Upper lobe of left lung (tissue), 6 donors: ENCODE measurements at places on chromosomes 16 and 17.

DNA sequence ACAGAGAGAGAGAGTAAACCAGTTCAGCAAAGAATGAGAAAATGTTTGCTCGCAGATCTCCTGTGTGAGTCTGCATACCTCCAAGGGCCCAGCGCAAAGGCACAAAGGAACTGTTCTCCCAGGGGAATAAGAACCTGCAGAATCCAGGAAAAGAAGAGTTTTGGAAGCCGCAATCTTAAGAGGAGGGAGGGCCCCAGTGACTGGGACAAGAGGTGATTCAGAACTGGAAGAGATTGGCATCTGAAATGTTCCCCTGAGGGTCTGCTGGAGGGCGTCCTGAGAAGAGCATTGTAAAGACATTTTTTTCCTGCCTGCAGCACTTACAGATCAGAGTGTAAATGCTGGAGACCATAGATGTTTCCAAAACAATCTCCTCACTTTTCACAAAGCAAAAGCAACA lies 6.1 kb downstream of the ATMIN start:
- DNase-seq: no peak

GRCh38 chr17:20190605-20191004 lies 181.4 kb downstream of the SPECC1 start:
- DNase-seq: no peak

- no peak for DNase-seq
Observed at GRCh38 chr16:89690392-89690901, 4.0 kb downstream of the CDK10 start.

DNA sequence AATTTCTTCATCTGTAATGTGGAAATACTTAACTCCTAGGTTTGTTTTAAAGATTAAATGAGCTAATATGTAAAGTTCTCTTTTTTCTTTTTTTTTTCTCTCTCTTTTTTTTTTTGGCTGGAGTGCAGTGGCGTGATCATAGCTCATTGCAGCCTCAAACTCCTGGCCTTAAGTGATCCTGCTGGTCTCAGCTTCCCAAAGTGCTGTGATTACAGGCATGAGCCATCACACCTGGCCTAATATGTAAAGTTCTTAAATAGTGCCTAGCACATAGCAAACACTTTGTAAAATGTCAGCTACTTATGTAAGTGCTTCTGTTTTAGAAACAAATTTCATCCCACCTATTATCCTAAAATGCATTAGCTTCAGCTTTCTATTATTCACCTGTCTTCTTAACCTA lies 40.0 kb downstream of the TMC6 start:
- no peak for DNase-seq

DNA sequence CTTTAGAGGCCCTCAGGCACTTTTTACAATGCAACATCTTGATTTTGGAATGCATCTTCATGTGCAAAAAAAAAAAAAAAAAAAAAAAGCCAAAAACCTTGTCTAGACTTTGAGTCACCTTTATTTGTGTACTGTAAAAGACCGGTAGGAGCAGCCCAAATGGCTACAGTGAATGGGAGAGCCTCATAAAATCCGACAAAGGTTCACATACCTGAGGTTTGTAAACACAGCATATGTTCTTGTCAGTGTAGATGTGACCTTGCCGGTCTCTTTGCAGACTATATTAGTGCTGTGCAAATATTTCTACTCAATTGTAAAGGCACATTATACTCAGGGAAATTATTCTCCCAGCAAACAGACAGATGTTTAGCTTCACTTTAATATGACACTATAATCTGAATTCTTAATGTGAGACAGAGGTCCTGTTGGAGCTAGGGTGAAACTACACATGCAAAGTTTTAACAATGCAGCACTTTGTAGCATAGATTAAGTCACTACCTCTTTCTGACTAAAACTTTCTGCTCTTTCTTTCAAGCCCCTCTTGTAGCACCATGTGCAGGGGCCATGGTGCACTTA lies 211.3 kb downstream of the CA10 start:
- no peak for DNase-seq

GRCh38 chr17:67224736-67225135 lies 20.3 kb downstream of the HELZ start:
- DNase-seq: no peak

DNA sequence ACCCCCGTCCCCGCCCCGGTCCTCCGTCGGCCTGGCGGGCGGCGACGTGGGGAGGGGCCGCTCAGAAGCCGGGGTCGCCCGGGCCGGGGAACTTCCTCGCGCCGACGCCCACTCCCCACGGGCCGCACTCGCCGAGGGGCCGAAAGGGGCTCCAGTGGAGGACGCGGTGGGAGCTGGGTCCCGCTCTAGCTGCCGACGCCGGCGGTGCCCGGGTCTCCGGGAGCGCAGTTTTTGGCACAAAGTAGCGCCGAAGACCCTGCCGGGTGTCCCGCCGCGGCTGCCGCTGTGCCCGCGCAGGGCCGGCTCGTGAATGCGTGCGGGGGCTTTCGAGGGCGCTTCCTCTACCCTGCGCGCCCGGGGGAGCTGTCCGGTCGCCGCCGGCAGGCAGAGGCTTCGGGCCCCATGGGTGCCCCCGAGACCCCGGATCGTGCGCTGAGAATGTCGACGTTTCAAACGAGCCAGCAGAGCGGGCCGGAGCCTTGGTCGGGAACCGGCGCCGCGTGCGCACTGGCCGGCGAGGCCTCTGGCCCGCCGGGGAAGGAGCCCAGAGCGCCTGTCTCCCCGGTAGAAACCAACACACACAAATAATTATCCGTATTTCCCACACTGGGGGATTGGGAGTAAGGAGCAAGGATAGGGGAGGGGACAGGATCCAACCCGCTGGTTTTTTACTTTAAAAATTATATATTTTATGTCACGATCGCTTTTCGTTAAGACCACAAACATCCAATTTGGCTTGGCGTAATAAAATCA lies 46.6 kb upstream of the SLC38A10 start:
- DNase-seq: no peak

DNA sequence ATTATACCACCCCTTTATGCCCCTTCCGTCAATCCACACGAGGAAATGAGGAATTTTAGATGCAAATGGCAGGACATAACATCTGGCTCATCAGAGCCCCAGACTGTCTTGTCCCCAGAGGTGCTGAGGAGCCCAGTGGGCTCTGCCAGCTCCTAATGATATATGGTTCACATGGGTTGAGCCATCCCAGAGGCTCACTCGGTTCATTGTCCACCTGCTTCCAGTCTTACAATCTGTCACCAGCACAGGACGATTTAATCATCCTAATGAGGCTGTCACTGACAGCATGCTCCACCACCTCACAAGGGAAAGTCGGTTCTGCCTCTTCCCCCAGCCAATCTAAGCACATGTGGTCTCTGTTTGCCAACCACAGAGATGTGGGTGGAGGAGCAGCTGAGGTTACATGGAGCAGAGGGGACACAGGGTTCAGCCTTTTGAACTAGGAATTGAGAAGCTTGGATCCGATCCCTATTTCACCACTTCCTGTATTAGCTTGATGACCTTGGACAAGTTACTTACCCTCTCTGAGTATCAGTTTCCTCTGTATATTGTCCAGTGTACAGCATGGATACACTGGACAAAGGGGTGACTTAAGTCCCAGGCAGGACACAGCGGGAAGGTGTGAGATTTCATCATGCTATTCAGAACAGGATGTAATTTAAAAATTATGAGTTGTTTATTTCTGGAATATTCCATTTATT lies 27.0 kb upstream of the DHX8 start:
- DNase-seq: peak; percentile 65
